ENCODE measurements at places on chromosomes 12 and 14.

GRCh38 chr12:8226355-8226754 lies 1.1 kb downstream of the FAM90A1 start:
- no peak for DNase-seq

DNA sequence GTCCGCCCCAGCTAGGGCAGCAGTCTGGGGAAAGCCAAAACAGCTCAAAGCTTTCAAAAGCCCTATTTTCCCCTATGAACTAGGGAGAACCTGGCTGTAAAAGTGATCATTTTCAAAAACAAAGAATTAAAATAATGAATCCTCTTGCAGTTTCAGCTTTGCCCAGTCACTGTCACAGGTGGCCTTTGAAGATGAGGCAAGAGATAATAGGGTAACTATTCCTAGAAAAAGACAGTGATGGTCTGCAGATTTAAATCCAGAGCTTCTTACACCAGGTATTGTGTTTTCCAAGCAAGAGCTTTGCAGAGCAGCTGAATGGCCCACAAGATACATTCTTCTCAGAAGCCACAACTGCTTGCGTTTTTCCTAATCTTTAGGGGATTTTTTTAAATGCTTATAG lies 80.2 kb upstream of the NUDT4 start:
- DNase-seq, result no peak

DNA sequence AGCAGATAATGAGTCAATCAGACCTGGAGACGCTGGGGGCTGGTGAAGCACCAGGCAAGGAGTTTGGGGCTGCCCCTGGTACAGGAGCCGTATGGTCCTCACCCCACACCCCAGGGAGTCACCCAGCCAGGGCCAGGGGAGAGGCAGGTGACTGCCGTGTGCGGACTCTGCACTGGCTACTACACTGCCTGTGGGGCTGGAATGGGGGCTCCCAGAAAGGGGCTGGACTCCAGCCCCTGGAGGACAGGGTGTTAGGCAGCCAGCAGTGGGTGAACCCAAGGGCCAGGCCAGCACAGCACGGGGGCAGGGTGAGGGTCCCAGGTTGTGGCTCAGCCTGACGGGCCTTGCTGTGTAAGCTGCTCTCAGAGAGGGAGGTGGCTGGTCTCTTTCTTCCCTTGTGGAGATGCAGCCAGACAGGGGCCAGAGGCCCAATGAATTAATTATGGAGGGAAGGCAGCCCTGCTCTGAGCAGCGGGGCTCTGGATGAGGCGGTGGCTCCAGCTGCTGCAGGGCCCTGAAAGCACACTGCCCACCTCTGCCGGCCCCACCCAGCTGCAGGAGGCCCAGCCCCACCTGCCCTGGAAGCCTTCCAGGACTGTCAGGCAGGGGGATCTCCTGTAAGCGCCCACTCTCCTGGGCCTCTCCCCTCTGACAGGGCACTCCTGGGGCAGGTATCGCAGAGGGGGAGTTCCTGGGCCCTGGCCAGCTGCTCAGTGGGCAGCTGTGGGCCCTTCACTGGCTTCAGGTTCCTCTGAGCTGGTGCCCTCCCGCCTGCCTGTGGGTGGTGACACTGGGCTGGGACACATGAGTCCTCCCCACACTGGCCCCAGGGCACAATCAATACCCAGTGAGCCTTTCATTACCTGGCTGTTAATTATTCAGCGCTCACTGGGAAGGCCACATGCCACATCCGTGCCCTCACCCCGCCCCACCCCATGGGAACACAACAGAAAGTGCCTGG lies 142.5 kb upstream of the C14orf180 start:
- no peak for DNase-seq

GRCh38 chr14:20350860-20351259 lies 7.4 kb downstream of the PARP2 start:
- DNase-seq, result no peak

- DNase-seq, result no peak
Observed at GRCh38 chr12:119169150-119169549, 9.6 kb upstream of the HSPB8 start.

DNA sequence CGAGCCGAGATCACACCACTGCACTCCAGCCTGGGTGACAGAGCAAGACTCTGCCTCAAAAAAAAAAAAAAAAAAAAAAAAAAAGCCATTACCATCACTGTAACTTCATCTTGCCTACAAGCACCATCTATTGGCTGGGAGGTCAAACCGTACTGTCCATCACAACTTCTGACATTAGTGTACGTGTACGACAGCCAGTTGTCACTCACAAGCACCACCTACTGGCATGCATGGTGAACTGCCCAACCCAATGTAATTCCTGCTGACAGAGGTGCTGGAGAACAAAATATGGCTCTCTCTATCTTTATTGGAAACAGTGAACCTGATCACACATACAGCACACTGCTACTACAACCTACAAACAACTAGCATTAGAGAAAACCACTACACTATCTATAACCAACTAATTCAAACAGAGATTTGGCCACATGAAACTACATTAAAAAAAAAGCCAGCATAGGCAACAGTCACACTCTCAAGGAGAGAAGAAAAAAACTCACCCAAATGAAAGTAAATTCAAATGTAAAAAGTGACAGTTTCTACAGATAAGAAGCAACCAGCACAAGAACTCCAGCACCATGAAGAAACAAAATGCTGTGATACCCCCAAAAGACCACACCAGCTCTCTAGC lies 82.3 kb downstream of the PUS7L start:
- no peak for DNase-seq

- no peak for DNase-seq
Observed at GRCh38 chr12:94571556-94571955, 78.8 kb downstream of the TMCC3 start.

DNA sequence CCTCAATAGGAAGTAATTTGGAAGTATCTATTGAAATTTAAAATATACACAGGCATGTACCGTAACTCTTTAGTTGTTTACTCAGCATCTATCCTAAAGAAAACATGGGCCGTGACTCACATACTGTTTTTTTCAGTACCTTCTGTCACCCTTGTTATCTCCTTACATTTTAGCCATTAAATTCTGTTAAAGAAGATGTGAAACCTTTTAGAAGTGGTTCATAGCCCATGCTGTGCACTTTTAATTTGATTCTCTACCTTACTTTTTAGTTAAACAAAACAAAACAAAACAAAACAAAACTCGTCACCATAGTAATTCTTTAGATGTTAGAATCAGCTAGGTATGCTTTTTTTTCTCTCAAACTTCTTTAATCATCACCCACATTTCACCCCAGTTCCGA lies 494.4 kb upstream of the RGS6 start:
- DNase-seq, result no peak

- no peak for DNase-seq
Observed at GRCh38 chr14:74085047-74085637, 386 bp downstream of the LIN52 start.

GRCh38 chr12:24937553-24938244 lies 11.2 kb downstream of the BCAT1 start:
- no peak for DNase-seq

DNA sequence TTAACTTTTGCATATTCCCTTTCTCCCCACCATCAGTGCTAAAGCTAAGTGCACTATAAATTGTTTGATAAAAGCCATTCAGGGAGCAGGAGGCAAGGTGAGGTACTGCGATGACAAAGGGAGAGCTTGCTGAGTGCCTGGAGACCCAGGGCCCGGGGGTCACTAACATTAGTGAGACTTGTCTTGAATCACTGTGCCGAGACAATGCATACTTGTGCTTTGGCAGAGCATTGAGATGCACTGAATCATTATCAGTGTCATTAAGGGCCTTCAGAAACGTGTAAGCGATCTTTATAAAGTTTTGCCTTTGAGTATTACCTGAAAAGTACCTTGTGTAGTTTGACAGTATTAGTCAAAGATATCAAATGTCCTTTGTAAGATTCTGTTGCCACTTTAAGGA lies 447.5 kb downstream of the PCNX1 start:
- DNase-seq, result no peak

DNA sequence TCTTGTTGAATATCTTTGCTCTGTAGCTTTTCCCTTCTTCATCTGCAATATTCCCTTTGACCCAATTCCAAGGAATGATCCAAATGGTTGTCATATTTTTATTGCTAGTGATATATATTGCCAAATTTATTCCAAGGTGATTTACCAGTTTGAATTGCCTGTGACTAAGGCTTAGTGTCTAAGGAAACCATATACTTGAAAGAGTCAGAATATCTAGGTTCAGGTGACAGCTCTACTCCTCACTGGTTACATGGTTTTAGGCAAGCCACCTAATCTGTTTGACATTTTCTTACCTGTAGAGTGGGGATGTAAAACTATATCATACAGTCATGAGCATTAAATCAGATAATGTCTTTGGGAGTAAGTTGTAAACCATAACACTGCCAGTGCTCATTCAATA lies 473.8 kb downstream of the NPAS3 start:
- DNase-seq, result no peak
